NCI-H1436 treated with DMSO at 0.1 percent for 48 hours (cell line): ENCODE measurements at places on chromosomes 11 and 22.

DNA sequence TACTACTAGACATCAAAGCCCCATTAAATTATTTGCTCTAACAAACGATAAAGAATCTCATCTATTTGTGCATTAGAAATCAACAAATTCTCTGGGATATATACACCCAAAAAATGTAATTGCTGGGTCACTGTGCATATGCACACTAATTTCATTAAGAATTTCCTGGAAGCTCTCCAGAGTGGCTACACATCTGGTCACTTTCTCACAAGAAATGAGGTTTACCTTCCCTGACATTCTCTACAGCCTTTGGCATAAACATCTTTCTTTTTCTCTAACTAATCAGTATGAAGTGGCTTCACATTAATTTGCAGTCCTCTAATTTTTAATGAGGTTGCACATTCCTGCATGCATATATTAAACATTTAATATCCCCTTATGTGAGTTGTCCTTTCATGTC lies 150.8 kb upstream of the ANO5 start:
- DNase-seq: no peak

GRCh38 chr11:16359369-16359768 lies 3.0 kb upstream of the SOX6 start:
- DNase-seq: no peak

DNA sequence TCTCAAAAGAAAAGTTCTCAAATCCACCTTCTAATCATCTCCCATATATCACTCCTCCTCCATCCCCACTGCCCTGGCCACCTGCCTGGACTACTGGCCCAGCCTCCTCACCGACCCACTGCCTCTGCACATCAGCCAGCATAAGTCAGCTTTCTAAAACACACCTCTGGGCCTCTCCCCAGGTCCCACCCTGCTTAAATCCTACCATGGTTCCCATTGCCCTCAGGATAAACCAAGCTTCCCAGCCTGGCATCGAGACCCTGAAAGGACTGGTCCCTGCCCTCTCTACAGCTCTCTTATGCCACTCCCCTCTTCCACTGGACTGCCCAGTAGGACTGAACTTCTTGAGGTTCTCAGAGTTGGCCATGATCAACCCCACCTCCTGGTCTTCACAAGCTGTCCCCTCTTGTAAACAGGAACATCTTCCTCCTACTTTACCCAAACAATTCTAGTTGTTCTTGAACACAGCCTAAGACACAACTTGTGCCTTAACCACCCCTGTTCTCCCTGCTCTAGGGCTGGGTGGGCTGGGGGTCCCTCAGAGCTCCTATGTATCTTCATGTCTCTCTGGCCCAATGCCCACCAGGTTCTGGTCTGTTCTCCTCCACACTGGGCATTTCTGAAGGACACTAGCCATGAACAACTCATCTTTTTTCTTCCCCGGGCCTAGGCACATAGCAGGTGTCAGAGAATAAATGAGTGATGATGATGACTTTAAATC lies 12.6 kb upstream of the P2RY6 start:
- DNase-seq: no peak

DNA sequence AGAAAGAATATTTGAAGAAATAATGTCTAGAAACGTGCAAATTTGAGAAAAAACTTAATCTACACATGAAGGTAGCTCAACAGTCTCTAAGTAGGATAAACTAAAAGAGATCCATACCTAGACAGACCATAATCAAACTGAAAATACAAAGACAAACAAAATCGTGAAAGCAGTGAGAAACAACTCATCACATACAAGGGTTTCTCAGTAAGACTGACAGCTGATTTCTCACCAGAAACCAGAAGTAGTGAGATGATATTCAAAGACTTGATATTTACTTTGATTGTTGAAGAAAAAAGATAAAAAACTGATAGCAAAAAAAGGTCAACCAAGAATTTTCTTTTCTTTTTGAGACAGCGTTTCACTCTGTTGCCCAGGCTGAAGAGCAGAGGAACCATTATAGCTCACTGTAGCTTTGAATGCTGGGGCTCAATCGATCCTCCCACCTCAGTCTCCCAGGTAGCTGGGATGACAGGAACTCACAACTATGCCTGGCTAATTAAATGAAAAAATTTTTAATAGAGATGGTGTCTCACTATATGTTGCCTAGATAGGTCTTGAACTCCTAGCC lies 17.4 kb downstream of the NPAT start:
- DNase-seq: no peak

GRCh38 chr11:111770581-111771134 lies 4.5 kb upstream of the PPP2R1B start:
- no peak for DNase-seq

DNA sequence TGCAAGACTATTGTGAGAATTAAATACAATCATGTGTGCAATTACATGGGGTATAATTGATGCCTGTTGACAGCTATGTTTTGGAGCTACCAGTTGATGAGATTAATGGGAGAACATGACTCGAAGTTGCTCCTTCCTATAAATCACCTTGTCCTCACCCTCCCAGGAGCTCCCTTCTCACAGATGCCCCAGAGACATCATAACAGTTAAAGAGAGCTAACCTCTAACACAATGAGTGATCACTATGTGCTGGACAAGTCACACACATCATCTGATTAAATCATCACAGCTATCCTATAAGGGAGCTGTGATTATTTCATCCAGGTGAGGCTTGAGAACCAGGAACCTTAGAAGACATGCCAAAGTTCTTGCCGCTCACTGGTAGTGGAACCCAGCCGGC lies 394.2 kb downstream of the NTM start:
- DNase-seq: no peak

DNA sequence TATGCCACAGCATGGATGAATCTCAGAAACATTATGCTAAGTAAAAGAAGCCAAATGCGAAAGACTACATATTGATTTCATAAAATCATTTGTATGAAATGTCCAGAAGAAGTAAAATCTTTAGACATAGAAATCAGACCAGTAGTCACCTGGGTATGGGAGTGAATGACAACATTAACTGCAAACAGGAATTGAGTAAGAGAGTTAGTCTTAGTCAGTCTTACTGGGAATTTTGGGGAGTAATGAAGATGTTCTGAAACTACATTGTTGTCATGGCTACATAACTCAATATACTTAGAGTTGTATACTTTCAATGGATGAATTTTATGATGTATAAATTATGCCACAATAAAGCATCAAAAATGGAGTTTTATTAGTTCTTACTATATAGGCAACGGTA lies 107.8 kb upstream of the CHORDC1 start:
- no peak for DNase-seq

- DNase-seq: no peak
These were observed 953 bp upstream of the PACS1 start for GRCh38 chr11:66068923-66069714.

GRCh38 chr22:44338906-44339305 lies 26.2 kb upstream of the SHISAL1 start:
- no peak for DNase-seq

- DNase-seq: no peak
These were observed 29.2 kb downstream of the SC5D start for GRCh38 chr11:121321614-121322243.

DNA sequence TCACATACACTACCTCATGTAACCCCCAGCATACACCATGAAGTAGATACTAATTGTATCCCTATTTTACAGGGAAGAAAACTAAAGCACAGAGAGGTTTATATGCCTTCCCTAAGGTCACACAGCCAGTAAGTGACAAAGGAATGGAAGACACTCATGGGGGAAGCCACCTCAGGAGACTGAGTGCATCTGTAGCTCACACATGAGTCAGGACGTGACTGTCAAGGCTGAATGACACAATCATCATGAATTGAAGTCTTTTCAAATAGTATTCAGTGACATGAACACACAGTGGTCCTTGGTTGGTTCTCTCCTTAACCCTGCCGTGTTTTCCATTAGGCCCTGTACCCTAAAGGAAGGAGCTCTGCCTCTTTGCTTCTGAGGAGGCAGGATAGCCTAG lies 463.0 kb downstream of the NTM start:
- DNase-seq: no peak

DNA sequence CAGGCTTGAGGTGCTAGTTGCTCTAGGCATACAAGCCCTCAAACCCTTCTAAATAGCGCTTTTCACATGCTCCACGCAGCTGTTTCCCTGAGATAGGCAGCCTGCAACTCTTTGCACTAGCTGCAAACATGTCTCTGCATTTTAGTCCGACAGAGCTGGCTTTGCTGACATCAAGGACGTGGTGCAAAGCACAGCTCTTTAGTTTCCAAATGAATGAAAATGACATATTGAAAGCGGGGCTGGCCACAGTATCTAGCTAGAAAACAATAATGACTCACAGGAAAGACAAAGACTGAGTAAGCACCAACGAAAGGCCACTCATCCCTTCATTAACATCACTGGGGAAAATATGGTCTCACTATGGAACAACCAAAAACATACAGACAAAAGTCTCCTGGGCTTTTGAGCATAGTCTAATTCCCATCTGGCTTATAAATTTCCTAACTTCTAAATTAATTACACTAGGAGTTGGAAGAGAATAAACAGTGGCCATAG lies 15.3 kb upstream of the ZC3H12C start:
- no peak for DNase-seq

- no peak for DNase-seq
These were observed 28.2 kb downstream of the FZD4 start for GRCh38 chr11:86926975-86927374.

- DNase-seq: no peak
These were observed 549.3 kb downstream of the METTL15 start for GRCh38 chr11:28657378-28658030.

GRCh38 chr11:12723421-12724300 lies 49.4 kb downstream of the TEAD1 start:
- DNase-seq: no peak

- DNase-seq: no peak
These were observed 249.7 kb downstream of the AASDHPPT start for GRCh38 chr11:106327134-106327533.

DNA sequence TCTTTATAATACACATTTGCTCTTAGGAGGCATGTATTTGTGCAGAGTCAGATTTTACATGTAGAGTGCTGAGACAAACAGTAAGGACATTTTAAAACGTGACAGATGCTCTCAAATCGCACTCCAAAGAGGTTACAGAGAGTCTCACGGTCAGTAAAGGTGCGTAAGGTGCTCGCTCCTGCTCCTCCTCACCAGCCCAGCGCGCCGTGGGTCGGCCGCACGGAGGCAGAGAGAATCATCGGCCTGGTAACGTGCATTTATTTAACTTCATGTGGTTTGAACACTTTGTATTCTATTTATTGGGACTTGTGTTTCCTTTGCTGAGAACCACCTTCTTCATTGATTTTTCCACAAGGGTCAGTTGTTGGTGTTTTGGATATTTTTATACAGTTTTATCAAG lies 900.1 kb downstream of the BRD1 start:
- DNase-seq: no peak

- no peak for DNase-seq
These were observed 116.9 kb upstream of the TTC12 start for GRCh38 chr11:113197446-113197845.

GRCh38 chr11:77143405-77144020 lies 15.5 kb downstream of the MYO7A start:
- DNase-seq: no peak

- no peak for DNase-seq
These were observed 102.2 kb upstream of the GRIA4 start for GRCh38 chr11:105507496-105508254.

- DNase-seq: no peak
These were observed 21.6 kb downstream of the TMPRSS5 start for GRCh38 chr11:113684496-113684895.

DNA sequence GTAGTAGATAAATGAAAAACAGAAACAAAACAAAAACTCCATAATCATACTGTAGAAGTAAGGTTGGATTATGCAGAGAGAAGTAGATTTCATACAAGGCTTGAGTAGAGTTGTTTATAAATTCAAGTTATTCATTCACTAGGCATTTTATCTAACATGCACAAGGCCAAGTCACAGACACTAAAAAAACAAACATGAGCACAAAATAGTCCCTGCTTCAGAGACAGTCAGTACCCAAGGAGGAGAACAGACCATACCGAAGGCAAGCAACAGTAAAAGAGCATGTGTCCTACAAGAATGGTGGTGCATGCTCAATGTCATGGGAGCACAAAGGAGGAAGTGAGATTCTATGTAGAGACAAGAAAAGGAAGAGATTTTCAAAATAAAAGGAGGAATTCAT lies 796.5 kb upstream of the LRRC4C start:
- DNase-seq: no peak

DNA sequence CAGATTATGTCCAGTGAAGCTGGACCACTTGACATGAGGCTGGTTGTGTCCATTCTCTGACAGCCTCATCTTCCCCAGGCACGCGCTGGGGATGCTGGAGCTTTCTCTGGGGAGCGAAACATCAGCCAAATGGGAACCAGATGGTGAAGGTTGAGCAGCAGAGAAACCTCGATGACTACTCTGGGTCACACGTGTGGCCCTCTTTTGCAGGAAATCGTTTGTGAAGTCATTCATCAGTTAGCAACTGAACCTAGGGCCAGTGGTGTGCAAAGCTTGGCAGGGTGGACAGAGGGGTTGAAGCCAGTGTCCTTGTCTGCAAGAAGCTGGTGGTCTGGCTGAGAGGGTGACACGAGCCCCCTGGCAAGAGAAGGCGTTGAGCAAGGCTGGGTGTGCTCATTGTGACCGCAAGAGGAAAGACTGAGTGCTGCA lies 109.8 kb downstream of the ZBTB16 start:
- DNase-seq: no peak

DNA sequence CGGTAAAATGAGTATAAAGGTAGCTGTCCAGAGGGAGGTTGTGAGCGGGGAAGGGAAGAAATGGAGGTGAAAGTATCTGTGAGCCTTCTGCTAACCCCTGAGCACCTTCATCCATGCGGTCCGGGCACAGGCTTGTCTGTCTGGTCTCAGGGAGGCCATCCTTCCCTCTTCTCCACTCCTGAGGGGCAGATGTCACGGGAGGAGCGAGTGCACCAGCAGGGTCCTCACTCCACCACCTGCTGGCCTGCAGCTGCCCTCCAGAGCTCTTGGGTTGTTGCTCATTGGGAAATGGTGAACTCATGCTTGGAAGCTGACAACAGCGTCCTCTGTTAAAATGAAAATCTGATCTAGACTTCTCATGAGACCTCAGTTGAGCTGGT lies 33.8 kb upstream of the WNT11 start:
- no peak for DNase-seq

DNA sequence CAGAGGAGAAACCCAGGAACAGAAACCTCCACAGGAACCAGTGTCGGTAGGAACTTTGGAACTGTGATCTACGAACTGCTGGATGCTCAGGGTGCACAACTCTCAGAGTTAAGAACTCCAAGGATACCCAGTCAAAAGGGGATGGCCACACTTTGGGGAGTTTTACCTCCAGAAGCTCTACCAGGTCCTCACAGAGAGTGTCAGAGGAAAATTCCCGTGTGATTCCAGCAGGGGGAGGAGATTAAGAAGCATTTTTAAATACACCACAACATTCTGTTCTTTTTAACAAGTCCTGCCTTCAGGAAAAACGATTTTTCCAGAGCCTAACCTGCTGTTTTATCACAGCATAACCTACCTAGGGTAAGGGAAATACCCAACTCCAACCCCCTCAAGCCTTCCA lies 104.0 kb downstream of the SOX6 start:
- no peak for DNase-seq

DNA sequence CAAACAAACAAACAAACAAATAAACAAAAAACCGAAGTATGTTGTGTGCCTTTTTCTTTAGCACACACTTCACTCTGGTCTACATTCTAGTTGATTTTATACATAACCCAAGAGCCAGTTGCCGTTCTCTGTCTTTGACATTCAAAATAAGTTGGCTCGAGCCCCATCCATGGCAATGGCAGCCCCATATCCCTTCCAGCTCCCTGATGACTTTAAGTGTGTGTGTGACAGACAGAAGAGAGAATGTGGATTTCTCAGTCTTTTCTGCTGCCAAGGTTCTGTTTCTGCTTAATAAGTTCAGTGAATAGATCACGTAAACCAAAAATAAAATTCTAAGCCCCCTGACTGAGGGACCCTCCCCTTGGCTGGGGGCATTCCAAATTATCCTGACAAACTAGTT lies 100.6 kb upstream of the TENM4 start:
- no peak for DNase-seq
